Daoy (cell line): ENCODE measurements at places on chromosomes 16 and 17. TPM values are rescaled to one million over a fixed set of nuclear protein-coding genes. Genes with fewer than 3 reads are reported as not detected.

TM4SF5 gene
- not detected in 2 replicates for total RNA-seq

MGAT5B gene
- 4.1 and 5.4 TPM in 2 replicates for total RNA-seq

GRCh38 chr17:63445571-63445953 lies 544 bp downstream of the CYB561 start:
- no peak for DNase-seq

GRCh38 chr17:27218719-27219488 lies 75.0 kb upstream of the WSB1 start:
- no peak for DNase-seq

PPY gene
- not detected in 2 replicates for total RNA-seq
